Hematopoietic multipotent progenitor cell treated with erythropoietin and hydrocortisone succinate and interleukin-3 and kit ligand, for 17 days (in vitro differentiated cells): ENCODE measurements at places on chromosomes 11 and 22.

- DNase-seq: no peak
Observed at GRCh38 chr11:69444381-69445130, 36.9 kb upstream of the LINC01488 start.

- no peak for DNase-seq
Observed at GRCh38 chr22:24494528-24495364, at the start of gene UPB1. Gene UPB1, plus strand, starts transcription at chr22:24495332. Its CDS starts 72 bp downstream, at chr22:24495404.

DNA sequence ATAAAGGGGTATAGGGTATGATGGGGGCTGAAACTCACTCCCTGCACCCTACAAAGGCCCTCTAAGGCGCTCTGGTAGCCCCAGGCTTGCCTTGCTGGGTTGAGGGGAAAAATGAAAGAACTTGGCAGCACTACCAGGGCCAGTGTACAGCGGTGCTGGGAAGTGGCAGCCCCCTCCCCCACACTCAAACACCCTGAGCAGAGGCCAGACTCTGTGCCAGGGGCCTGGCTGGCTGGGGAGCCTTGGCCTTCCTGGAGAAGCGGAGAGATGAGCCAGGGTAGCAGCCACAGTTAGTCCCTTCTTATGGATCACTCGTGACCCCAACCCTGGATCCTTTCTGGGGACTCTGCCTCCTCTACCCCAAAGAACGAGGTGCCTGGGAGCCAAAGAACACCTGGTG is 2.7 kb downstream of the TMEM134 start:
- DNase-seq: no peak

DNA sequence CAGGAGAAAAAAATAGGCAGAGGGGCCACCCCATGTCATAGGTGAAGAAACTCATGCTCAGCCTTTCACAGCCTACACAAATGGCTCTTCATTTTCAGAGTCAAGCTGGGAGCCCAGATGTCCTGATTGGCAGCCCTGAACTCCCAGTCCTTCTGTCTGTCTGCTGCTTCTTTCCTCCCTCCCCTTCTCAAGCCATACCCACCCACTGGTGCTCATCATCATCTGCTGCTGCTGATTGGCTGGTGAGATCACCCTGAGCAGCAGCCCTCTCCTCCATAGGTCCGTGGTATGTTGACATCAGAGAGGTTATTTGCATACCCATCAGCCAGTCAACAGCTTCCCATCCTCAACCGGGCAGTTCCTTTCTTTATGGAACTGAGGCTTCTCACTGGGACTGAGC is 46.1 kb upstream of the PRDM11 start:
- DNase-seq: no peak

GRCh38 chr22:48523091-48523490 is 1304.6 kb downstream of the BRD1 start:
- DNase-seq: no peak
